EL (cell line): ENCODE measurements at places on chromosomes 13 and 19.

GRCh38 chr13:40241125-40241798 lies 425.2 kb downstream of the FOXO1 start:
- no peak for DNase-seq

- DNase-seq = no peak
Observed at GRCh38 chr13:59750860-59751259, 412.9 kb downstream of the DIAPH3 start.

DNA sequence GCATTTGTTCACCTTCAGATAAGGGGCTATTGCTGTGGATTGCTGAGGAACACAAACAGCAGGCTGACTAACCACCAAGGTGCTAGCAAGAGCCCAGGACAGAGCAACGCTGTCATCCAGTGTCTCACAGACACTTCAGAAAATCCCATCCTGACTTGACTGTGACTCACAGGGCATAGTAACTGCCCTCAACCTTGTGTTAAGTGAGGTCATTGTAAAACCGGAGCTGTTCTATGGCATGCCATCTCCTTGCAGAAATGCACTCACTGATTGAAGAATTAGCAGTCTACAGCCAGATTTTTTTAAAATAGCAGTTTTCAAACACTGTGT lies 51.1 kb downstream of the TNFRSF19 start:
- DNase-seq = peak; percentile 91

GRCh38 chr19:49434907-49435583 lies 6.3 kb downstream of the SLC17A7 start:
- no peak for DNase-seq

DNA sequence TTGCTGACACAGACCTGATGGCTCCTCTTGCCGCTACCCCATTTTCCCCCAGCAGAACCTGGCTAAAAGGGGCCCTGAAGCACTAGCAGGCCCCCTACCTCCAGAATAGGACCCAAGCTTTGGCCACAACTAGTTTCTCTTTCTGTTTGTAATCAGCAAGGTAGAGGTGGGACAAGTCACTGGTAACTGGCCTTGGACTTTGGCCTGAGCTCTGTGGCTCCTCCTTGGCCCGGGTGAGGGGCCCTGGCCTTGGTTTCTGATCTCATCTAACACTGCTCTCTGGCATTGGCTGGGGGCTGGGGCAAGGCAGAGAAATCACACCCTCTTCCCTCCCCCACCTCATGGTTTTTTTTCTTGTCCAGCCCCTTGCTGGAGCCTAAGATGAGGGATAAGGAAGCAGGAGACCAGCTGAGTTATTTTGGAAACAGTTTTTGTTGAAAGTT lies 2.1 kb downstream of the CALM3 start:
- DNase-seq = no peak

GRCh38 chr13:50909605-50910484 lies at the start of gene RNASEH2B:
Gene RNASEH2B, plus strand, starts transcription at chr13:50909791. Its CDS starts 286 bp downstream, at chr13:50910077.
- DNase-seq = peak; percentile 69
